H1 (cell line): ENCODE measurements at places on chromosomes 5 and 9. TPM values are rescaled to one million over a fixed set of nuclear protein-coding genes. Genes with fewer than 3 reads are reported as not detected.

DNA sequence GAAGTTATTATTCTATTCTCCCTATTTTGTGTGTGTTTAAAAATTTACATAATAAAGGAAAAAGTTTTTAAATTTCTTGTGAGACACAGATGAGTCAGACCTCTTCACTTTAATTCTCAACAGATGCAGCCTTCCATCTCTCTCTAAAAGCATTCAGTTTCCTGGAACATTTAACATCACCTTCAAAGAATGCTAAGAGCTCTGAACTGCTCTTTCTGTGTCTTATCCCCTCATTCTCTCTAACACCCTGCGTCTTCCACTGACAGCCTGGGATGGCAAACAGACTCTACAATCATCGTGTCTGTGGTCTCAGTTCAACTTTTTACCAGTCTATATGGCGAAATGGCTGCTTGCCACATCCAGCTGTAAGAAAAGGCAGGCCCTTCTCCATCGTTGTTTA, 173.0 kb downstream of the HINT1 start:
- no peak for DNase-seq

Gene INSL6
- total RNA-seq: not detected in 2 replicates

Gene C9orf50
- total RNA-seq: not detected in 2 replicates

Gene KCNV2
- total RNA-seq: not detected in 2 replicates

DNA sequence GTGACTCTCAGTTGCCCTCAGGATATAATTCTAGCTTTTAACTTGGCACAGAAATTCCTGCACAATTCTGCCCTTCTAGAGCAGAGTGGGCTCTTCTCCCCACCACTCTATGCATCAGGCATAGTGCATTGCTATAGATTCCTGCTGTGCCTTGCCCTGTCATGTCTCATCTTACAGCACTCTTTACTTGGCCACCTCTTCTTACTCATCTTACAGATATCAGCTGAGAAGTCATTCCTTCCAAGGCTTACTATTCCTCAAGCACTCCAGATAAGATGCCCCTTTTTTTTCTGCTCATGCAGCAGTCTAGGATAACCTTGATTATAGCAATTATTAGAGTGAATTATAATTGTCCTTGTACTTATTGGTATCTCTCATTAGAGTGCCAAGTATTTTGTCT, 5.6 kb downstream of the FAM221B start:
- DNase-seq: no peak

GRCh38 chr5:150672237-150672883, 11.3 kb downstream of the MYOZ3 start:
- peak; percentile 58 for DNase-seq

Gene ADGRV1
- 62.2 and 62.3 TPM in 2 replicates for total RNA-seq

DNA sequence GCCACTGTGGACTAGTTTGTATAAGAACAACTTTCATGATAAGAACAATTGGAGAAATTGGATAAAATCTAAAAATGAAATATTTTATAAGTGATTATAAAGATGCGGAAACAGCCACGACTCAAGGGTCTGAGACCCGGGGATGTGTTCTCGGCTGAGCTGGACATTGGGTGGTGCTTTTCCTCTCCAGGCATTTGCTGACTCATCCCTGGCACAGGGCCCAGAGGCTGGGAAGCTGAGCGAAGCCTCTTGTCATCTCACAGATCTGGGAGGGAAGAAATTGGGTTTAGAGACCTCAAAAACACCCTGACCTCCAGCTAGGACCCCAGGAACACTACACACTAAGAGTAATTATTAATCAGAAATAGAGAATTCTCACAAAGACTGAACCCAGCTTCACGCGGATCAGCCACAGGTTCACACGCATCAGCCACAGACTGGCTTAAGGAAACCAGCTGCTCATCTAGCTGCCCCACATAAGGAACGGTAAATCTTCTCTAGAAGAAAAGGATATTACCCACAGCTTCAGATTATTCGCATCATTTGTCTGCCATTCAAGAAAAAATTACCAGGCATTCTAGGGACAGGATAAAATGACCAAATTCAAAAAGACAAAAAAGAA, 2.8 kb upstream of the OR2V1 start:
- DNase-seq: no peak

DNA sequence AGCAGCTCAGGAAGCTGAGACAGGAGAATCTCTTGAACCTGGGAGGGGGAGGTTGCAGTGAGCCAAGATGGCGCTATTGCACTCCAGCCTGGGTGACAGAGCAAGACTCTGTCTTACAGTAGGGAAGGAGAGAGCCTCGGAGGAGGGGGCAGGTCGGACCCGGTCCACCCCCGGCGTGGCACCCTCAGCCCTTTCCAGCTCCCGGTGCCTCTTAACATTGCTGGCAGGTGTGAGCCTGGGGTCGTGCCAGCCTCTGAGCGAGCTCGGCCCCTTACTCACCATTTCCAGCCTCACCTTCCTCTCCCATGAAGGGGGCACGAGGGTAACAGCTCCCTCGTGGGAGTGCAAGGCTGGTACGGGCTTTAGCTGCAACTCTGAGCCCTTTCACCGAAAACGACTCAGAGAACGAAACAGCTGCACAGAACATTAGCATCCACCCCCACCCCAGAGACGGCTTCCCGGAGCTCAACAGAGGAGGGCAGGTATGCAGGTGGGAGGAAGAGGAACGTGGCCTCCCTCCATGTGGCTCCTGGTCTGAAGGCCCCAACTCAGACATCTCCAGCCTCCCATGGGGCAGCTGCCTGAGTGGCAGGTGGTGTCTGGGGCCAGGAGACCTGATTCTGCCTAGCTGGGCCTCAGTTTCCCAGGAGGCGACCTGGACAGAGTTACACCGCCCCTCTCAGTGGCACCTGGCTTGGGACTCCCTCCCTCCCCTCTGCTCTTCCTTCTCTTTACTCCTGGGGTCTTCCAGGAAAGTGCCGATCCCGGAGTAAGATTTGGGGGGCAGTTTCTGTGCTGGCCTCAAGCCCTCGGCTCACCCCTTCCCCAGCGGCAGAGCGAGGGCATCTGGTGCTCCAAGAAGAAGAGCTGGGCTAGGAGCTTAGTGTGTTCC, 28.5 kb upstream of the ABO start:
- no peak for DNase-seq

- DNase-seq: no peak
Measured at GRCh38 chr5:117761186-117761585, 1186.6 kb upstream of the SEMA6A start.

Gene GLDC
- 89.9 and 101 TPM in 2 replicates for total RNA-seq

DNA sequence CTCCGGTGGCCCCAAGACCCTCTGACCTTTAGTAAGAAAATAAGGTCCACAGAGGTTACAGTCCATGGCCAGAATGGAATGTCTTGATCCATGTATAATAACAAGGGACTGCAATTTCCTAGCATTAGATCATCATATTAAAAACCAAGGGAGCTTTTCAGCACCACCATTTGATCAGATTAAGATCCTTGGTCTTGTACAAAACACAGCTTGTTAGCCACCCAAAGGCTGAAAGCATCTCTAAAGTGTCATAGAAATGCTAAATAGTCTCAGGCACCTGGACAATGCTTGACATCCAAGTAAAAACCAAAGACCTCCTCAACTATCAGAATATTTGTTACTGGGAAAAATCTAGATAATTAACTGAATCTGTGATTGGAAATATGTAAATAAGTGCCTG, 50.3 kb upstream of the VPS13A start:
- no peak for DNase-seq

DNA sequence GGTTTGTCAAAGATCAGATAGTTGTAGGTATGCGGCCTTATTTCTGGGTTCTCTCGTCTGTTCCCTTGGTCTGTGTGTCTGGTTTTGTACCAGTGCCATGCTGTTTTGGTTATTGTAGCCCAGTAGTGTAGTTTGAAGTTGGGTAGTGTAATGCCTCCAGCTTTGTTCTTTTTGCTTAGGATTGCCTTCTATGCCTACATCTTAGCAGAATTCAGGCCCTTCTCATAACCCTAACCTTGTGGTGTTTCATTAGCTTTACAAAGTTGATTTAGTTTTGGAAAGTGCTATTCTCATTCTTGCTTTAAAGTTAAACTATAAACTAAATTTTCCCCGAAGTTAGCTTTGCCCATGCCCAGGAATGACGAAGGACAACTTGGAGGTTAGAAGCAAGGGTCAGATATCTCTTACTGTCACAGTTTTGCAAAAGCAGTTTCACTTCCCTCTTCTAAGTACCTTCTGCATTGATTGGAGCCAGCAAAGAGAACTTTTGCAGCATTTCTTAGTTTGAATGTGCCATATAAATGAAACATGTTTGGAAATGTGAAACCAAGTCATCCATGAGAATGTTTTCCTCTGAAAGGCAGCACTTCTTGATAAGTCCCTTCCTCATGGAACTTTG, 274.3 kb upstream of the DMRT1 start:
- DNase-seq: no peak

DNA sequence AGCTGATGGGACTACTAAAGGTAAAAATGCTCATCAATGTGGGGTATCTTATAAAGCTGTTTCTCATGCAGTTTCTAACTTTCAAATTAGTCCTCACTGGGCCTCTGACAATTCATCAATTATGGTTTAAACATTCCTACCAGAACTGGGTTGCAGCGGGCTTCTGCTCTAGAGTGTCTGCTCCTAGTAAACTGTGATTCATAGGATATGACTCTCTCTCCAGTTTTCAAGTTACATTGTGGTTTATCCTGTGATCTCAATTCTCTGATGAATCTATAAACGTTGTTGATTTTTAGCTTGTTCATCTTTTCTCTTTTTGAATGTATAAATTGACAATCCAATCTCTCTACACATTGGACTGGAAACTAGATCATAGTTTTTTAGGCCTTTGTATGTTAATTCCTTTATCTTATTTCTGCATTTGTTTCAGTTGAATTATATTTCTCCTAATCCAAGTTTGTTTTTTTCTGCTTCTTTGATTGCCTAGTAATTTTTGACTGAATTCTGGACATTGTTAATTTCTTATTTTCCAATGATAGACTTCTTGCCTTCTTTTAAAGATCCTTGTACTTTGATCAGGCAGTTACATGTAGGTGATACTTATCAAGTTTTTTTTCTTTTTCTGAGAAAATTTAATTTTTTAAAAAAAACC, 822.6 kb downstream of the TLE1 start:
- DNase-seq: no peak

Gene IGIP
- 0.33 and 0.69 TPM in 2 replicates for total RNA-seq

DNA sequence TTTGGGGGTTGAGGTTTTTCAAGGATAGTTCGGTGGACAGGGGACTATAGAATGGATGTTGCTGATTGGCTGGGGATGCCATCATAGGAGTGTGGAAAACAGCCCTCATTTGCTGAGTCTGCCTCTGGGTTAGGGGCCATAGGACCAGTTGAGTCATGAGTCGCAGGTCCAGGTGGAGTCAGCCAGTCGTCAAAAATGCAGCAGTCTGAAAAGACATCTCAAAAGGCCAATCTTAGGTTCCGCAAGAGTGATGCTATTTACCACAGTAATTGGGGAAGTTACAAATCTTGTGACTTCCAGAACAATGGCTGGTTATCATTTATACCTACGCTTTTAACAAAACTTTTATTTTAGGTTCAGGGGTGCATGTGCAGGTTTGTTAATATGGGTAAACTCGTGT, 276.0 kb upstream of the DMRT1 start:
- no peak for DNase-seq

- DNase-seq: no peak
Measured at GRCh38 chr5:54637654-54638053, 120.1 kb downstream of the SNX18 start.

Gene LMX1B
- total RNA-seq: 0.37 and 0.52 TPM in 2 replicates

DNA sequence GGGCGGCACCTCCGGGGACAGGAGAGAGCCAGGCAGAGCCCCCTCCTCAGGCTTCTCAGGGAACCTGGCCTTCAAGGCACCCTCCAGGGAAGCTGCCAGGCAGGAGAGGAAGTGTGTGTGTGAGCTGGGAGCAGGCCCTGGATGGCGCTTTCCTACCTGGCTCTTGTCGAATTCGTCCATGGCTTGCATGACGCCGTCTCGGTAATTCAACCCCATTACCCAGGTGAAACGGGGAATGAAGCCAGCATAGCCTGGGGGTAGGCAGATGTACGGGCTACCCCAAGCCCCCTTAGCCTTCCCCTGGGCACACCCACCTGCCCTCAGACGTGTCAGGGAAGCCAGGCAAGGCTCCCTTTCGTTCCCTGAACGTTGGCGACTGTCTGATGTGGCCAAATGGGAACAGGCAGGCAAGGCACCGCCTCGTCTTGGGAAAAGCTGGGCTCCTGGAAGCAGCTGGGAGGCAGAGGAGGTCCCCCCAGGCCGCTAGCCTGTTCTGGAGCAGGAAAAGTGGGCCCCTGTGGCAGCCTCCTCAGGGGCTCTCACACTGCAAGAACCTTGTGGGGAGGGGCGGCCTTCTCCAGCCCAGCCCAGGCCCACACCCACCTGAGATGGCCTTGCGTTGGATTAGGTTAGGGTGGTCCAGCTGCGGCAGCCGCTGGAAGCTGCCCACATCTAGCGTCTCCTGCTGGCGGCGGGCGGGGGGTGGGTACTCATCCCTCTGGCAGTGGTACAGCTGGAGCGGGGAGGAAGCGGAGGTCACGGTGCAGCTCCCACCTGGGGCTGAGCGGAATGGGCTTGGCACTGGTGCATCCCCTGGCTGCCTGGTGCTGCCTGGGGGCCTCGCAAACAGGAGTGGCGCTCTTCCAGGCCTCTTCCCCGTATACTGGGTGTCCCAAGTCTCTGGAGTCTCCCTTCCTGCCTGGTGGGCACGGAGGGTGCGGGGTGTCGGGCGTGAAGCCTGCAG, 3.7 kb downstream of the TUBB4B start:
- no peak for DNase-seq

Gene SPATA31A7
- not detected in 2 replicates for total RNA-seq

- no peak for DNase-seq
Measured at GRCh38 chr5:142795251-142795650, 25.1 kb downstream of the ARHGAP26 start.

DNA sequence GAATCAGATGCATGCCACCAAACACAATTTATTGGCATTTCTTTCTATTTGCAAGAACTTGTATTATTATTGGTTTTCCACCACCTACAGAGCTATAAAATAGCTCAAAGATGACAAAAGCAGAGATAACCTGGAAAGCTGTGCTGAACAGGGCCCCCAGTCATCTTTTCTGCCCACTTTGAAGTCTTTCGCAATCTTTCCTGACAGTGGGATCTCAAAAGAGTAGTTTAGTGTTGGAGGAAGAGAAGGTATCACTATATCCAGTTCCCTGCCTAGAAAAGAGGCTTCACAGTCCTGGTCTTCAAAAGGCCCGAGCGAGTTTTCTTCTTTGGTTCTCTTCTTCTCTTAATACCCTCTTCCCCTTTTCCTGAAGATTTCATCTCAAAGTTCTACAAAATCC, 231.0 kb downstream of the RAB3C start:
- DNase-seq: no peak

GRCh38 chr5:73626814-73627313, 868 bp downstream of the ARHGEF28 start:
- no peak for DNase-seq

DNA sequence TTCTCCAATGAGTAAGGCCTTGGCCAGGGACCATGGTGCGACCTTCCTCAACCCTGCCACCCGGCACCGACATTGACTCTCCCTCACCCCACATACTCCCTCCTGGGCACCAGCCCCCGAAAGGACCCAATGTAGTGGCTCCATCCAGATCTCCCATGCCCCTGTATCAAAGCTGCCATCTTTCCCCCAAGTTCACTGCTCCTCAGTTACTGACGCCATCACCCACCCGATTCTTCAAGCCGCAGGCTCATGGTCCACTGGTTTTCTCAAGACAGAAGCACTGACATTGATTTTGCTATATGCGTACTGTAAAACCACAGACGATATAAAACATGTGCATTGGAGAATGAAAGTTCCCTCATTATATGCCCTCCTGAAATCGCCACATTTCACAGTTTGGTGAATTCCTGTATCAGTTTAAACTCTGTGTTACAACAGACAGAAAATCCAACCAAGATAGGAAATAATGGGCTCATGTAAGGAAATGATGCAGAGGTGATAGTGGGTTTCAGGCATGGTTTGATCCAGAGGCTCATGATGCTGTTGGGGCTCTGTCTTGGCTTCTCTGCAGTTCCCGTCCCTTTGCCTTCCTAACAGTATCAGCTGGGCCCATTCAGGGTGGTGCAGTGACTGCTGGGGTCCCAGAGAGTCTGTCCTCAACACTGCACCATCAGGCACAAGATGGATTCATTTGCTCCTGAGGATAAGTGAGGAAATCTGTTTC, 207.3 kb upstream of the IER5L start:
- DNase-seq: no peak
